ENCODE measurements at places on chromosomes 2 and 18.

GRCh38 chr2:232138441-232138840, 176.9 kb downstream of the DIS3L2 start:
- no peak for DNase-seq

DNA sequence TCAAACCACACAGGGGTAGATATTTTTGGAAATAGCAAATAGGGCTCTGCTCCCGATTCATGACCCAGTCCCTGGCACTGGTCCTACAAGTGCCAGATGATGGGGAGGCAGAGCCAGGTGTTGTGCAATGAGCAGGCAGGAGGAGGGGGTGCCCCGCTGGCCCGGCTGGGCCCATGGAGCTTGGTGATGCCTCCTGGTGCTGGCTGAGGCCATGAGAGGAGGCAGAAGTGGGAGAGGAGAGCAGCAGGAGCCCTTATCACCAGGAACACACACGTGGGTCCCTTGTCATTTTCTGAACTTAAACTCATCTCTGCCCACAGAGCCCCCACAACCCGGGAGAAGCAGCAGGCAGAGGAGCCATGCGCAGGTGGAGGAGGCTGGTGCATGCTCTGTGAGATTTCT, 90.5 kb upstream of the MAPK4 start:
- DNase-seq = no peak

GRCh38 chr2:177639262-177639914, 246.8 kb downstream of the AGPS start:
- DNase-seq = no peak

GRCh38 chr2:175922160-175922559, 79.9 kb downstream of the LNPK start:
- no peak for DNase-seq

DNA sequence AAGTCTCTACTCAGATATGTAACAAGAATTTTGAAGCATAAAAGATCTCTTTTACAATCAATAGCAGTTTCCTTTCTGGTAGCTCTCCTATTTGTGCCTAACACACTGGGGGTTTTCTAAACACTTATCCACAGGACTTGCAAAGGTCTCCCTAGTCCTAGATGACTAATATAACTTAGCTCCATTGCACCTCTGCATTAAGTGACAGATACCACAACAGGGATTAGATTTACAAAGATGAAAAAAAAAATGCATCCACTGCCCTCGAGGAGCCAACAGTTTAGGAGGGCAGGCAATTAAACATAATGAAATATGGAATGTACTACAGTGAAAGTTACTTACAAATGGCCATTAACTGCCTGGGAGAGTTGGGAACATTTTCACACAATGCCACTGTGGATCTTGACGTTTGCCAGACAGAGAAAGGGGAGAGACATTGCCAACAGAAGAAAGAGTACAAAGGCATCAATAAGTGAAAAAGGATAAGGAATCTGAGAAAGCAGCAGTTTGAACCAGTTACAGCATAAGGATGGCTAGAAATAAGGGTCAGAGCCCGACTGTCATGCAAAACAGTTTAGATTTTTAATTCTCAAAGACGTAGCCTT, 14.3 kb downstream of the PPP3R1 start:
- DNase-seq = no peak

DNA sequence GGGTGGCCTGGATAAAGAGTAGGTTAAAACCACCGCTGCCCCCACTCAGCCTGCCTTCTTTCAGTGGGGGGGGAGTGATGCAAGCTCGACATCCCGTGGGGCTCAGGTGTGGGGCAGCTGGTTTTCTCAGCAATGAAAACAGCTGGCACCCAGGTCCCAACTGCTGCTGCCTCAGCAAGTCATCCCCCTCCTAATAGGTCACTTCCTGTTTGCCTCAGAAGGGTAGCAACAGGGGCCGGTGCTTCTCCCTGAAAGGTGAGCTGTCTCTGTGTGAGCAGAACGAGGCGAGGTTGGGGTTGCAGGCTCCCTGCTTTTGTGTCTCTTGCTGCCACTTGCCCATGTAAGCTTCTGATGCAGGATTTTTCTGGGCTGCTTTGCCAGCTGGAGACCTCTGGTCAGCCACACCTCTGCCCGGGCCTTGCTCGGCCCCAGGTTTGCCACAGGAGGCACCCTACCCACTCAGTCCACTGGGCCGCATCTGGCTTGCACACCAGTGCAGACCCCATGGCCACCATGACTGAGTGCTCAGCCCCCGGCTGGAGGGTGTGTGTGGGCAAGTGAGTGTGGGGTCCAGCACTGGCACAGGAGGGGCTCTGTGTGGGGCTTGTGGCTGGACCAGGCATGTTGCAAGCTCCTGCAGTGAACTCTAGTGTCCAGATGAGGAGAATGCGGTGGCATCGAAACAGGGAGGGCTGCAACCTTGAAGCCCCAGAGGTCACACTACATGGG, 11.5 kb upstream of the ASB1 start:
- DNase-seq = no peak

DNA sequence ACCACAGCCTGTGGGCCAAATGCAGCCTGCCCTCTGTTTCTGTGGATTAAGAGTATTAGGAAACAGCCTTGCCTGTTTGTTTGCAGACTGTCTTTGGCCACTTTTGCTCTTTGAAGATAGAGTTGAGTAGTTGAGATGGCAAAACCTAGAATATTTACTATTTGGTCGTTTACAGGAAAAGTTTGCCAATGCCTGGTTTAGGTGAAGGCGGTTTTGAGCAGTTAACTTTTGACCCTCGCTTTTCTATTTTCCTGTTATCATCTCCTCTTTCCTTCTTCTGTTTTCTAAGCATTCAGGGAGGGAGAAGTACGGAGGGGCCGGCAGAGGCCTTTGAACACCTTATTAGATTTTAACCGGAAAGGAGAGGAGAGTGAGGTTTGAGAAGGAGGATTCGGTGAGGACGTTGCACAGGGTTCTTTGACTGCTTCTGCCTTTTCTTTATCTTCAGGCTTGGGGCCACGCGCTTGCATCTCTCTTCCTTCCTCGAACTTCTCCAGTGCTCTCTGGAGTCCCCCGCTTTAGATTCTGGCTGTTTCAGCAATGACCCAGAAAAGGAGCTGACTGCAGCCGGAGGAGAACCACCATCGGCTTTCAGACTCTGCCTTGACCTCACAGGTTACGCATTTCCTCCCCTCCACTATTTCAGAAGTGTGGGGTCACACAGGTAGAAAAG, 39.2 kb downstream of the IL1R2 start:
- DNase-seq = no peak

DNA sequence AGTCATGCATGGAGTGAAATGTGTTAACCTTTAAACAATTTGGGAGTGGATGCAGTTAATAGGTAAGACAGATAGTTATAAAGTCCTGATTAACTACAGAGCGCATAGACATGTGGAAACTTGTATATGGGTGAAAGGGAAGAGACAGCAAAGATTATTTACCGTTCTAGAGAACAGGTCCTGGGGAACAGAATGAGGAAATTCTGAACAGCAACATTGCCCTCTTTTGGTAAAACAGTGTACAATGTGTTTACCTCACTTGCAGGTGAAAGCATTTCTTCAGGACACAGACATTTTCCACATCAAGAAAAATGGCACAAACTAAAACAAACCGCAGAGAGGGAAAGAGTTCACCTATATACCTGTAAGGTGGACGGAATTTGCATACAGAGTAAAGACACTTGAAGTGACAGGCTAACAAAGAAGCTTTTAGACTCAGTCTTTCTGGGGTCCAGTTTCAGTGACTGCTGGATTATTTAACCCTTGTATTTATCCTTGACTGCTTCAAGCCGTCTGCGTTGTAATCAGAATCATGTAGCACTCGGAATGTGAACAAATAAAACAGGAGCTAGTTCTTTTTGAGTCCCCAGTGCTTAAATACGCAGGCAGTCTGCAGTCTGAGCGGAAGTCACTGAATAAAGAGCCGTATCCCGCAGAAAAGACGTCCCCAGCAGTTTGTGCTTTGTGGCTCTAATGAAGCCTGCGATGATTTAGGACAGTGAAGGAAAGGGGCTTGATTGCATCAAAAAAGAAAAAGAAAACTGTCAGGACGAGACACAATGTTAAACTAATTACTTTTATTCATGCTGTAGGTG, 364.8 kb upstream of the GALNT5 start:
- no peak for DNase-seq

All from activated naive CD4-positive, alpha-beta T cell treated with anti-CD3 and anti-CD28 coated beads, Interleukin-2, amount 50 U/mL, for 72 hours (primary cell).